ENCODE measurements at places on chromosomes 4 and X.

DNA sequence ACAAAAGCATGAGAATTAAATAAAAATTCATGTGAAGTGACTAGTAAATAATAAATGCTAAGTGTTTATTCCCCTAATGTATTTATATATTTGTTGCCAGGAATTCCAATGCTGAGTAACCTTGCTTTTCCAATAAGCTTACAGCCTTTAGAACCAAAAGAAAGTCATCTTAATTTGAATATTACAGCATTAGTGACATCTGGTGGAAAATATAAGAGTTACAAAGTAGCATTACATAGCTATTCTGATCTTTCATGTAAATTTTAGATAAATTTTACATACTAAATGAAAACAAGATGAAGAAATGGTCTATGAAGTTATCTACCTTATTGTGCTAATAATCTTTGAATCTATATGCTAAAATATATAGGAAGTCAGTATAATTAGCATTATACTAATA, 10.4 kb downstream of the MAD2L1 start:
- peak; percentile 65 for DNase-seq

- DNase-seq, result peak; percentile 39
Observed at GRCh38 chrX:31038575-31039326, 33.1 kb downstream of the FTHL17 start.

- DNase-seq, result peak; percentile 89
Observed at GRCh38 chrX:102155806-102156179, at the start of gene BEX5. Gene BEX5, minus strand, starts transcription at chrX:102155977. Its CDS starts 1,712 bp downstream, at chrX:102154265.

DNA sequence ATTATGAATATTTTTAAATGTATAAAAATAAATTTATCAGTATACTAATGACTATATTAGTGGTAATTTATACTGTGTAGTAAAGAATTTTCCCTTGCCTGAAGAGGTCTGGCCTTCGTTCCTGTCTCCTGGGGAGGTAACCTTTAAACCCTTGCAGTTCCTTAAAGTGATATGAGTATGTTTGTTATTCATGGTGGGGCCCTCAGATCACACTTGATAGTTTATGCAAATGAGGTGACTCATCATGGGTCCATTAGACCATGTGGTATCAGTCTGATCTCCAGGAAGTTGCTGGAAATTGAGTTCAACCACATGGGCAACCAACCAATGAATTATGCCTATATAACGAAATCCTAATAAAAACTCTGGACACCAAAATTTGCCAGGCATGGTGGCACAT, 904.1 kb downstream of the RPA4 start:
- peak; percentile 7 for DNase-seq

DNA sequence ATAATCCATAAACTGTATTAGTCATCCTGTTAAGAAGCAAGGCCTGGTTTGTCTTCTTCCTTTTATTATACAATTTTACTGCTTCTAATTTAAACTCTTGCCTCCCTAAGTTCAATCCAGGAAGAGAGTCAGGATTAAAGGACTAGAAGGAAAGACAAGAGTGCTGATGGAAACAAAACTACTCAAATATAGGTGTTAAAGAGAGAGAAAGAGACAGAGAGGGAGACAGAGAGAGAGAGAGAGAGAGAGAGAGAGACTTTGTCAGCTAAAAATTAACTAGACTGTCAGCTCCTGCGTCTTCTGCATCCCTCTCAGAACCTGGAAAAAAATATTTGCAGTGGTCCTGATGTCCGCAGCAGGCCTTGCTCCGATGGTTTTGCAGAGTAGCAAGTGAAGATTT, 13.5 kb upstream of the FGG start:
- DNase-seq, result no peak

- no peak for DNase-seq
Observed at GRCh38 chr4:4641254-4641653, 99.4 kb upstream of the STX18 start.

DNA sequence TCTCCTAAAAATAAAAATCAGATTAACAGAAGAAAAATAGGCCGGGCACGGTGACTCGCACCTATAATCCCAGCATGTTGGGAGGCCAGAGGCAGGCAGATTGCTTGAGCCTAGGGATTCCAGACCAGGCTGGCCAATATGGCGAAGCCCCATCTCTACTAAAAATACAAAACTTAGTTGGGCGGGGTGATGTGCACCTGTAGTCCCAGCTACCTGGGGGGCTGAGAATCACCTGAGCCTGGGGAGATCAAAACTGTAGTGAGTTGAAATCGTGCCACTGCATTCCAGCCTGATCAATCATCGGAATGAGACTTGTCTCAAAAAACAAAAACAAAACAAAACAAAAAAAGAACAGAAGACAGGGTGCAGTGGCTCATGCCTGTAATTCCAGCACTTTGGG, 32.8 kb upstream of the NOCT start:
- DNase-seq, result no peak

DNA sequence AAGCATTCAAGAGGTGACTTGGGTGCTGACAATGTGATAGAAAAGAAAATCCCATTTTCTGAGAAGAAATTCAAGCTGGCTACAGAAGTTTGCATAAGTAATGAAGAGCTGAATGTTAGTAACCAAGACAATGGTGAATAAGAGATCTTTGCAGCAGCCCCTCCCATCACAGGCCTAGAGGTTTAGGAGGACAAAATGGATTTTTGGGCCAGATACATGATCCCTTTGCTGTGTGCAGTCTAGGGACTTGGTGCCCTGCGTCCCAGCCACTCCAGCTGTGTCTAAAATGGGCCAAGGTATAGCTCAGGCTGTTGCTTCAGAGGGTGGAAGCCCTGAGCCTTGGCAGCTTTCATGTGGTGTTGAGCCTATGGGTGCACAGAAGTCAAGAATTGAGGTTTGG, 107.0 kb upstream of the EPHA5 start:
- DNase-seq, result no peak

- DNase-seq, result no peak
Observed at GRCh38 chr4:95516528-95517017, 32.2 kb downstream of the UNC5C start.

DNA sequence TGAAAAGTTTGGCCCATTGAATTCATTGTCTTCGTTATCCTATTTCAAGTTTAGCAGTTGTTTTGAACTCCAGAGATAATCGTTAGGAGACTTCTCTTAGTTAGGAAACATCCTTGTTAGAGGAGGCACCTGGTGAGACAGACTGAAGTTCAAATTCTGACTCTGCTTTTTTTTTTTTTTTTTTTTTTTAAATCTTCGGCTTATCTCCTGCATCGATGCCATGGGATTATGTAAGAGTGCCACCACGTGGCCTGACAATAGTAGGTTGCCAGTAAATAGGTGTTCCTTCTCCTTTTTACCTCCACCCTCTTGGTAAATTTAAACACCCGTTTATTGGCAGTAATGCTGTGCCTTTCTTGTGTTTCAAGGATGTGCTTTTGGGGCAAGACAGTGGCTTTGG, 149.3 kb downstream of the SOWAHB start:
- DNase-seq, result peak; percentile 66

DNA sequence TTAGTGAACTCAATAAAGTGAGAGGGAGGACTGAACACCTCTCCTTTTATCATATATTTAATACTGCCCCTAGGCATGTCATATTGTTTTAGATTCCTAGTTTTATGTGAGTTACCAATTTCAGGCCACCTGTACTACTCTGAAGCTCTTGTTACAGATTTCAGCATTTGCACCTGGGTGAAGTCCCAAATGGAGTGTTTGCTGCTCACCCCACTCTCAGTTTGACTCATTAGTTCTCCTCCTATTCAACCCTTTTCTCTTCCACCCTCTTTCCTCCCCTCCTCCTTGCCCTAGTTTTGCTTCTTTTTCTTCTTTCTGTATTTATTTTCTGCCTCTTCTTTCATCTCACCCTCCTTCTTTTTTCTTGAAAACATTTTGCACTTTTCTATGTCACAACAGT, 1852.2 kb upstream of the IGFBP7 start:
- no peak for DNase-seq

DNA sequence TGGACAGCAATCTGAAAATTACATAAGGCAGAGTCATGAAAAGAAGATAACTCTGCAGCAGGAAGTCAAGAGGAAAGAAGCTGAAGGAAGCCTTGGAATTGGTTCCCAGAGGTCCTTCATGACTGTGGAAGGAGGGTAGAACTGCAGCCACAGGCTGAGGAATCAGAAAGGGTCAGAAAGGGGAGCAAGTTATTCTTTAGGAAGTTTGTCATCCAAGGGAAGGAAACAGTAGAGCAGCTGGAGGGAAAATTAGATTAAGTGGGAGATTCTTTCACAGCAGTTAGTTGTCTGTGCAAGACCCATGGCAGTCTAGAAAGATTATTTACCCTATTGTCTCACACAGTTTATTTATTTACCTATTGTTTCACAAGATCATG, 9.3 kb upstream of the ADH1C start:
- DNase-seq, result no peak

DNA sequence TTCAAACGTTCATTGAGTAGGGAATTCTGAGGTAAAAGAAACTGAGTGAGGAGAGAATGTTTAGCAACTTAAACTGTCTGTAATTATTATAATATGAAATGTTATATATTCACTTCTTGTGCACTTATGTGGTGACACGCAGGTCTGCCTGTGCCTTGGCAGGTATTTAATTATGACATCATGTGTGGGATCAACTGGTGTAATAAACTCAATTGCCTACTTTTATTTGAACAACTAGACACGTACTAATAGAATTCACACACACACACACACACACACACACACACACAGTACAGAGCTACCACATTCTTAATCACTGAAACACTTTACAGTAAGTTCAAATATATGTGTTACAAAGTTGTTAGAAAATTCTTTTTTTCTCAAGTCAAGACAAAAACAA, 20.7 kb upstream of the SLC25A31 start:
- DNase-seq, result no peak

- no peak for DNase-seq
Observed at GRCh38 chrX:82127228-82128123, 925.6 kb downstream of the SH3BGRL start.

DNA sequence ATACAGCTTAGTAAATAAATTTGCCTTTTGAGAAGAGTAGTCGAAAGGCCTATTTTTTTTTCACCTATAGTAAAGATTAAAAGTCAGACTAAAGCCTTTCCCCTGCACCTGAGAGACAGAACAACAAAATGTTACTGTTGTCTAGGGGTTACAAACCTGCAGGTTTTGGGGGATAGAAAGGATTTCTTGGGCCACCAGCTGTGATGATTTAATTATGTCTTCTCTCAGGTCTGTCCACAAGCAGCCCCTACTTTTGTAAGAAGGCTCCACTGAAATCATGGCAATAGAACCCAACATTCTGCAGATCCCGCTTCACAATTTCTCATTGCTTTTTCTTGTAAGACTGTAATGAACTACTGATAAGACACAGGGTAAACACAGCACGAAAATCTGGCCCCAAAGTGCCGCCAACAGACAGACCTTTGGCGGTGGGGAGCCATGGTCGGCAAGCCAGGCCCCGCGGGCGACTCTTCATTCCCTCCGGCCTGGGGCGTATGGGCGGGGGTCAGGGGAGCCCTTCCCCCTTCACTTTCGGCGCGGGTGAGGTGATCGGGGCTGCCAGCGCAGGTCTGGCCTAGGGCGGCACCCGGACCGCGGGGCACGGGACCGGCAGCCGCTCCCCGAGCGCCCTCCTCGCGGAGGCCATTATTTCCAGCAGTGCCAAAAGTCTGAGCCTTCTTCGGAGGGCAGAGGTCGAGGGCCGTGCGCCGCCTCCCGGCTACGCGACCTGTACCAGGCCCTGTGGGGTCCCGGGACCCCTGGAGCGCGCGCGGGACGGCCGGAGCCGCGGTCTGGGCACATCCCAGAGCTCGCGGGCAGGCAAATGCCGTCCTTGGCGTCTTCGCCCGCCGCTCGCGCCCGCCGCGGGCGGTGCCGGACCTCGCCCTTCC, 812 bp upstream of the KDM6A start:
- no peak for DNase-seq

DNA sequence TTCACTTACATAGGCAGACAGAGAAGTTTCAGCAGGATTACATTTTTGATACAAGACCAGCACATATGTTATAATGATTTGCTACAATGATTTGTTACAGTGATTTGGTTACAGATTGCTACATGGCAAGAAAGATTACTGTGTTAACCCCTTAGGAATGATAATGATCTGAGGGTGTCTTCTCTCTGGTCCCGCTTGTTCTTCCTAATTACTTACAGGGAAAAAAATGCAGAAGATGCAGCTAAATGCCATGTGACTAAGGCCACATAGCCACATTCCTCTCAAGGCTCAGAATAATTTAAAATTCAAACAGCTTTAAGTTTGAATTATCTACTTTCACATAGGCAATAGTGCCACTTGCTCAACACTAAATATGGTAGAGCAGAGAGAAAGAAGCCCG, 9.7 kb upstream of the LAP3 start:
- DNase-seq, result no peak

DNA sequence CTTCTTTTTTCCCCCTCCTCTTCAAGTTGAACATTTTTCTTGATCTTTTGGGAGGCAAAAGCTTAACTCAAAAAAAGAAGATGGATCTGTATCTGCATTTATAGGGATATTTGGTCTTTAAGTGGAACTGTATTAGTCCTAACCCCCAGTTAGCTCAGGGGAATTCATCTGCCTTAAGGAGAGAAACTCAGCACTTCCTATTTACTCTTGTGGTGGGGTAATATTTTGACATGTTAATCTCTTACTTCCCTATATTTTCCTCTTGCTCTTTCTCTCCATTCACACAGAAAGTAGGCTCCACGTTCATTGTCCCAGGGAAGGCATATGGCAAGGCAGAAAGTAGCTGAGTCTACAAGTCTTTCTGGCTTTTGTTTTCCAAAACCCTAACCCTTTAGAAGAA, 5.3 kb downstream of the LRRC66 start:
- DNase-seq, result no peak

GRCh38 chr4:1978226-1978625, 30.5 kb downstream of the NELFA start:
- DNase-seq, result no peak

DNA sequence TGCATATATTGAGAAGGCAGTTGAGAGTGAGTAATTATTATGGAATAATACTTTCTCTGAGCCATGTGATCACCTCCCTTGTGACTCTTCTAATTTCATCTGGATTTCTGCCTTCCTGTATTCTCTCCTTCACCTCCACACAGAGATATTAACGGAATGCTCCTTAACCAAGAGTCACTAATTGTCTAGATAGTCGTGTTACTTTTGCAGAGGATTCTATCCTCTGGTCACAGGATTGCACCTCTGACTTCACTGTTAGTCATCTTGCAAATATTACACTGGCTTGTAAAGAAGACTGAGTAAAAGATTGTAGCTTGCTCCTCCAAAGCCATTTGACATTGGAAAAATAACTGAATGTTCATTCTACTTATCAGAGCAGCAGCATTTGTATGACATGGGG, 160.9 kb downstream of the SH2D1A start:
- peak; percentile 33 for DNase-seq

- DNase-seq, result no peak
Observed at GRCh38 chr4:186979961-186980745, 256.5 kb upstream of the FAT1 start.

GRCh38 chr4:25535278-25535677, 120.4 kb upstream of the SLC34A2 start:
- no peak for DNase-seq

Measured in RKO (cell line).